ENCODE measurements at places on chromosomes 4 and X. TPM values are rescaled to one million over a fixed set of nuclear protein-coding genes. Genes with fewer than 3 reads are reported as not detected.

DNA sequence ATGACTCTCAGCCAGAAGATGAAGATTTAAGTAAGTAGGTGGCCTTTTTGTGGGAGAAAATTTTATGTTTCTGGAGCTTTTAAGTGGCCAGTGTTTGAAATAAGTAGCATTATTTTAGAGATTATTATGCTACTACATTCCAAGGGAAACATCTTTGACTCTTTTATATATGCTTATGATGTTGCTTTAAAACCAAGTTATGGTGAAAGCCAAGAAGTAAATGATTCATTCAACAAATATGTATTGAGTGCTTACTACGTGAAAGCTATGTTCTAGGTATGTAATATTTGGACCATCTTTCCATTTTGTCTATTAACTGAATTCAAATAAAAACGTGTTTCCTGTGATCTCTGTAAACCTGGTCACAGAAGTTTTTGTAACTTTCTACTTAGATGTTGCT is 58.3 kb downstream of the ZFX start:
- peak; percentile 68 for DNase-seq

The GLOD5 gene
- not detected for polyA plus RNA-seq

The BEND2 gene
- not detected for polyA plus RNA-seq

DNA sequence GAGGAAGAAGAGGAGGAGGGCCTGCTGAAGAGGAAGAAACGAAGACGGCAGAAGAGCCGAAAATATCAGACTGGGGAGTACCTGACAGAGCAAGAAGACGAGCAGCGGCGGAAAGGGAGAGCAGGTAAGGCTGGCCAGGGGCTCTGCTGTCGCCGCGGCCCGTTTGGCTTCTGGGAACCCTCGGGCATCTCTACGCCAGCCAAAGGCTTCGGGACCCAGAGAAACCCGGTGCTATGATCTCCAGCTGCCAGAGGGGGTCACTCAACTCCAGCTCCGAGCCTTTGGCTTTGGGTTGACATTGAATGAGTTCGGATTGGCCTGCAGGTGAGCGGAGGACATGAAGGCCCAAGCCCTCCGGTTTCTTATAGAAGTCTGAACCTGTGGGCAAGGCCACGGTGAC is 42.8 kb downstream of the BCORL1 start:
- no peak for DNase-seq

GRCh38 chr4:98653890-98654867 is 4.2 kb downstream of the TSPAN5 start:
- peak; percentile 98 for DNase-seq

DNA sequence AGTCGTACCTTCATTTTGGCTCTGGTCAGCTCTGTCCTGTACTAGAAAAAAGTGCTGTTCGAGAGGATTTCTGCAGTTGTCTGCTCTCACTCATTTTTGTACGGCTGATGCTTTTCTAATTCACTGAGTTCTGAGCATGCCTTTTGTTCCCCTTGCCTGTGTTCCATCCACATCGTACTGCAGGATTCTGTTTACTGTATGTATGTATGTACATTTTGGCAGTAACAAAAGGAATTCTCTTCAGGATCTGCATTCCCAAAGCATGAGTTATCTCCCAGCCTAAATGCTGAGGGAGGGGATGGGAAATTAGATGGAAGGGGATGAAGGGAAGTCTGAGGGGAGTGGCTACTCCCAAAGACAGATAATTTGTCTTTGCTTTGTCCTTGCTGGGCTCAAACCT is 87.6 kb downstream of the GBA3 start:
- no peak for DNase-seq

DNA sequence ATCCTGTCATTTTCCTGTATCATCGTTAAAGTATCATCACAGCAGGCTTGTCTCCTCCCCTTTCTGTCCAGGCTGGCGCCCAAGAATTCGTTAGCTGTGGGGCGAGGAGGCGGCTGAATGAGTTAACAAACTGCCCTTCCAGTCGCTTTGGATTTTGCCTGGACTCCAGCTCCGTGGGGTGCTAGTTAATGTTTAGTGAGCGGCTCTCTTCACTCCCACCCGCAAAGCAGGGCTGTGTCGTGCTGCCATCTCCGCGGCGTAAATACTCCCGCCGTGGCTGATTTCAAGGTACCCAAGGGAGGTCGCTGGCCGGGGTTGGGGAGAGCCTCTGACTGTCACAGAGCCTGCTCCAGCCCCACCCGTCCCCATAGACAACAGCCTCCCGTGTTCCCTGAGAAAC is 44.9 kb upstream of the SPRY1 start:
- no peak for DNase-seq

GRCh38 chrX:153648358-153649177 is 1.6 kb downstream of the DUSP9 start:
- no peak for DNase-seq

DNA sequence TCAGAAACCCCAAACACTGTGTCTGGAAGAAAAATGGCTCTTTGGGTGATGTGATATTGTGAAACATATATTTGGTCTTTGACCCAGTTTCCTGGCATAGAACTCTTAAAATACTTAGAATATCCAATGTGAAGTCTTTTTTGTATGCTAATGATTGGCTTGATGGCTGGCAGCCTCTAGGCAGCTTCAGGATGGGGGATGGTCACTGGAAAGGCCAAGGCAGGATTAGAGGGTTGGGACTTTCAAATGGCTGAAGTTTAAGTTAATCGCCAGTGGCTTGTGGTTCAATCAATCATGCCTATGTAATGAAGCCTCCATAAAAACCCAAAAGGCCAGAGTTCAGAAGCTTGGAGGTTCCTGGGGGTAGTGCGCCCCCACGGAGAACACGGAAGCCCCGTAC is 33.5 kb upstream of the ESX1 start:
- no peak for DNase-seq

The YIPF6 gene
- 9.7 TPM for polyA plus RNA-seq

DNA sequence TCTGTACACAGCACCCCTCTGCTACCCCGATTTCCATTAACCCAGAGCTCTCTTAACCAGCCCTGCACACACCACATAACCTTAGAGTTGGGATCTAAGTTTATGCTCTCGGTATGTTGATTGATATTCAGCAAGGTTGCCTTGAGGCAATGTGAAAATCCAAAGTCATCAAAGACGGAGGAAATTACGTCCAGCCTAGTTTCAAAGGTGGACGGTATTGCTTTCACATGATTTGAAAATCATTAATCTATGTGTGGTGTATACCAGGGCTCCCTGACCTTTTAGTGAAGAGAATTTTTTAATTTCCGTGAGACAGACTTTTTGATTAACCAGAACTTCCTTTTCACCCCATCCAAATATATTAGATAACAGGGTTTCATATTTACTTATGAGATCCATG is 272.5 kb upstream of the LCORL start:
- no peak for DNase-seq

The CCDC110 gene
- polyA plus RNA-seq: 0.46 TPM

The GJB1 gene
- not detected for polyA plus RNA-seq

Data from IMR-90 (cell line).